ENCODE measurements at places on chromosomes 2 and 18.

DNA sequence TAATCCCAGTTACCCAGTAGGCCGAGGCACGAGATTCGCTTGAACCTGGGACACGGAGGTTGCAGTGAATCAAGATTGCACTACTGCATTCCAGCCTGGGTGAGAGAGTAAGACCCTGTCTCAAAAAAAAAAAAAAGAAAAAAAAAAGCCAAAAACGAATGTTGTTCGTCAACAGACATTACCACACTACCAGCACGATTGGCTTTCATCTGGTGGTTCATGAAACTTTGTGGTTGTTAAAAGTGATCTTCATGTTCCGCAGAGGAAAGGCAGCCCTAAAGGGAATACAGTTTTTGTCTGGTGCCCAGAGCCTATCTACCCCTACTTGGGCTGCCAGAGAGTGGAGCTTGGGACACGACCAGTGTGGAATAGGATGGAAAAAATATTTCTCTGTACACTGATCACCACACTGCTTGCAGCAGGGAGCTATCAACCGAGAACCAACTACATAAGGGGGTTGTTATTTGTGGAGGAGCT is 13.6 kb upstream of the CXCR4 start:
- H3K27me3 ChIP-seq = no peaks in the 10 kb centered on the region
- DNase-seq = no peak
- no peak overlapping the region for H3K4me3 ChIP-seq
- no peak overlapping the region for H3K27ac ChIP-seq
- H3K4me1 ChIP-seq = no peaks in the 10 kb centered on the region
- H3K36me3 ChIP-seq = no peaks in the 10 kb centered on the region

DNA sequence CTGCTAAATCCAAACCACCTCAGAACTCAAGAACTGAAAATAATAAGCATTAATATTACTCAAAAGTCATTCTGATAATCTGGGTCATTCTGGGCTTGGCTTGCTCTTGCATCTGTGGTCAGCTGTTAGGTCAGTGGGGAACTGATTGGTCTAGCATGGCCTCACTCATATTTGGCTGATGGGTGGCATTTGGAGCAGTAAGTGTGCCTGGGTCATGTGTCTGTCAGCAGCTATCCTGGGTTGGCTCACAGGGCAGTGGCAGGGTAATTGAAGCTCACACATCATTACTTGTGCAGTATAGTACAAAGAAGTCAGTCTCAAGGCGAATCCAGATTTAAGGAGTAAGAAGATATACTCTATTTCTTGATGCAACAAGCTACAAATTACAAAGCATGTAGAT is 9.6 kb downstream of the RPL37A start:
- no peak overlapping the region for H3K4me3 ChIP-seq
- 0 out of 2 replicates have a peak, but pooled peaks cover 3% of the 10 kb centered on the region for H3K4me1 ChIP-seq
- DNase-seq = no peak
- no peak overlapping the region for H3K27ac ChIP-seq
- H3K36me3 ChIP-seq = peaks cover 55% of the 10 kb centered on the region
- no peaks in the 10 kb centered on the region for H3K27me3 ChIP-seq

DNA sequence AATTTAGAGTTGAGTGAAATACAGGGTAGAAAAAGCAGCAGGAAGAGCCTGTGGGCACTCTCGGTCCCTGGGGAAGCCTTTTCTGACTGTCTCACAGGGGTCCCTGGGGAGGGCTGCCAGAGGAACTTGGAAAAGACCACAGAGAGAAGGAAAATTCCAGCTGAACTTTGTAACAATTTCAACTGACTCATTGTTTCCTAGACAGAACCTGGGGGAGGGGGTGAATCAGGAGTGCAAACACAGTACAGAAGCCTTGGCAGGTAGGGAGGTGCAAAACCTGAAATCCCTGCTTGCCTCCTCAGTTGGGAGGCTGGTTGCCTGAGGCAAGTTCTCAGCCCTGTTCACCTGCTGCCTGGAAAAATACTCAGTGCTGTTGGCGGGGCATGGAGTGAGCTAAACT is 106.8 kb downstream of the GRB14 start:
- H3K27ac ChIP-seq = no peak overlapping the region
- DNase-seq = no peak
- H3K36me3 ChIP-seq = no peaks in the 10 kb centered on the region
- no peaks in the 10 kb centered on the region for H3K4me1 ChIP-seq

- no peak for DNase-seq
- no peaks in the 10 kb centered on the region for H3K36me3 ChIP-seq
- H3K4me3 ChIP-seq = no peak overlapping the region
- H3K4me1 ChIP-seq = 0 out of 2 replicates have a peak, but pooled peaks cover 3% of the 10 kb centered on the region
- no peaks in the 10 kb centered on the region for H3K27me3 ChIP-seq
Measured at GRCh38 chr2:219798430-219798829, 171.0 kb downstream of the SLC4A3 start.

DNA sequence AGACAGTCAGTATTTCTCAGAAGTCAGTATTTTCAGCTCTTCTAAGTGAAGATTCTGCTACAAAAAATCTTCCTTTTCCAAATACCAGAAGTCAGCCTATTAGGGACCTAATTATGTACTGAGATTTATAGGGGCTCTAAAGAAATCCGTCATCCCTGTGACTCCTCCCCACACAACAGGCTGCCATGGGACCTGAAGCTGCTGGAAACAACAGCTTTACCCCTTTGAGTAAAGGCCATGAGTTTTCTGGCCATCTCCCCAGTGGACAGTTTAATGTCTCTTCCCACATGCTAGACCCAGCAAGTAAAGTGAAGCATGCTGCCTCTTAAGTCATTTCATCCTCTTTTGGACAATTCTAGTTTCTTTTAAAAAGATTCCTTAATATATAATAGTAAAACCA is 255.7 kb upstream of the ACVR2A start:
- no peaks in the 10 kb centered on the region for H3K27me3 ChIP-seq
- no peaks in the 10 kb centered on the region for H3K36me3 ChIP-seq
- H3K4me3 ChIP-seq = no peak overlapping the region
- no peaks in the 10 kb centered on the region for H3K4me1 ChIP-seq

DNA sequence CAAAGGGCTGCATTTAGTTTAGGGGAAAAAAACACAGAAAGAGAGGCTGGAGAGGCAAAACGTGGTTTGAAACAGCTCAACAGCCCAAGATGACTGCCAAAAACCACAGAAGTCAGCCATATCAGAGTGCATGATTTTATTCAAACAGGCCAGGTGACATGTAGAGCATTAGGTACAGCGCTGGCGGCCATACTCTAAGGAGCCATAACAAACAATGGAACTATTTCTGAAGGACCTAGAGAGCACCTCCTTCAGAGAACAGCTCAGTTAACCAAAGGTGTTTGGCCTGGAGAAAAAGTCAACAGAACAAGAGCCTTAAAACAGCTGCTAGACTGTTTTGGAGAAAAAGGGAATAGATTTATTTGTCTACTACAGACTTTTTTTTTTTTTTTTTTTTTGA is 2.6 kb downstream of the THADA start:
- H3K4me3 ChIP-seq = no peak overlapping the region
- no peak overlapping the region for H3K27ac ChIP-seq
- no peaks in the 10 kb centered on the region for H3K27me3 ChIP-seq
- H3K36me3 ChIP-seq = peaks cover 21% of the 10 kb centered on the region
- H3K4me1 ChIP-seq = peaks cover 18% of the 10 kb centered on the region

- H3K36me3 ChIP-seq = no peaks in the 10 kb centered on the region
- DNase-seq = peak; percentile 67
- peaks cover 29% of the 10 kb centered on the region for H3K4me1 ChIP-seq
- no peaks in the 10 kb centered on the region for H3K27me3 ChIP-seq
Measured at GRCh38 chr2:239257511-239257937, 143.3 kb downstream of the HDAC4 start.

GRCh38 chr2:16625201-16625729 is 40.4 kb downstream of the CYRIA start:
- DNase-seq = no peak
- no peaks in the 10 kb centered on the region for H3K4me1 ChIP-seq
- H3K27ac ChIP-seq = no peak overlapping the region
- no peak overlapping the region for H3K4me3 ChIP-seq

DNA sequence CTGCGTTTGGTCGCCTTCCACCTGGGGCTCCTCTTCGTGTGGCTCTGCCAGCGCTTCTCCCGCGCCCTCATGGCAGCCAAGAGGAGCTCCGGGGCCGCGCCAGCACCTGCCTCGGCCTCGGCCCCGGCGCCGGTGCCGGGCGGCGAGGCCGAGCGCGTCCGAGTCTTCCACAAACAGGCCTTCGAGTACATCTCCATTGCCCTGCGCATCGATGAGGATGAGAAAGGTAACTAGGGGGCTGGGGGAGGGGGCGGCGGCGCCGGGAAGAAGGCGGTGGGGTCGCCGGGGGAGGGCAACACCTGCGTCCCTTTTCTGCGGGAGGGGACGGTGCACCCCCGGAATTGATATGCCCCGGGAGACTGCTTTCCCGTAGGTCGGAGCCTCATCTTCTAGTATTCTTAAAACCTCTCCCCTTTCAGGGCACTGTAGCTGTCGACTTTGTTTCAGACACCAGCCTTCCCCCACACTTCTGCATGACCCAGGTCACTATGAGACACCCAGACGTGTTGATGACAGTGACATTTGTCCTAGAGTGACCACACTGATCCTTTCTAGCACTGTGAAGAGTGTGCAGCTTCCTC is 755 bp downstream of the SPAST start:
- H3K4me1 ChIP-seq = no peaks in the 10 kb centered on the region
- no peak overlapping the region for H3K27ac ChIP-seq
- H3K4me3 ChIP-seq = peak overlapping the region; percentile 71
- DNase-seq = peak; percentile 4
- H3K27me3 ChIP-seq = no peaks in the 10 kb centered on the region
- peaks cover 4% of the 10 kb centered on the region for H3K36me3 ChIP-seq

GRCh38 chr18:58800582-58800981 is 64.1 kb upstream of the ZNF532 start:
- peaks cover 6% of the 10 kb centered on the region for H3K4me1 ChIP-seq
- no peak overlapping the region for H3K27ac ChIP-seq
- no peaks in the 10 kb centered on the region for H3K36me3 ChIP-seq
- no peak for DNase-seq

DNA sequence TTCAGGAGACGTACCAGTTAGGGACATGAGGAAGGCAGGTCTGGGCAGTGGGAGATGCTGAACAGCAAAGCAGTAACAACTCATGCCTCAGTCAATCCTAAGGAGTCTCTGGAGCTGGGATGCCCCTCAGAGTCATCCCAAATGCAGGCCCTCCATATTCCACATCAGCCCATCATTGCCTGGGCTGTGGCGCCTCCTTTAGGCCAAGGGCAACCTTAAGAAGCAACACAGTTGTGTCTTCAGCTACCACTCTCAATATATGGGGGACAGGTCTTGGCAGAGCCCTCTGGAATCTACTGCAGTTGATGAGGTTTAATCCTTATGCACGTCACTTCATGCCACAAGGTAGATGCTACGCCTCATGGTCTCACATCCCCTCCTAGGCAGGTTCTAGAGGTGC is 682.0 kb upstream of the RAB6C start:
- no peak overlapping the region for H3K4me3 ChIP-seq
- no peaks in the 10 kb centered on the region for H3K36me3 ChIP-seq
- no peak for DNase-seq
- no peaks in the 10 kb centered on the region for H3K27me3 ChIP-seq
- H3K27ac ChIP-seq = no peak overlapping the region

DNA sequence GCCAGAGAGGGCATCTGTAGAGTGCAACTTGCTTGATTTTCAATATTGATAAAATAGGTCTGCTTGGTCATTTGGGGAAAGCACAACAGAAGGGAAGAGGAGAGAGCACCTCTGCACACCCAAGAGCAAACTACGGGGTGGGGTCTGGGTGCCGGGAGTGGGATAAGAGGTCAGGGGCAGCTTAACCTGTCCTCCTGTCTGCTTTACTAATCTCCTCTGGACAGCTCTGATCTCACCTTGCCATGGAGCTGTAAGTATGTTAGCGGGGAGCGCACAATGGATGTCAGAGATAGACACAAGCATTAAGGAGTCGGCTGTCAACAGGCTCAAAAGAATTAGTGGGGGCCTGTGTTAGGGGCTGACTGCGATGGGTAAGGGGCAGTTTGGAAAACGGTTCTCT is 328.7 kb downstream of the CYRIA start:
- H3K36me3 ChIP-seq = no peaks in the 10 kb centered on the region
- no peak overlapping the region for H3K27ac ChIP-seq
- no peak for DNase-seq
- H3K4me1 ChIP-seq = no peaks in the 10 kb centered on the region

- H3K27me3 ChIP-seq = no peaks in the 10 kb centered on the region
- peak overlapping the region; percentile 74 for H3K4me3 ChIP-seq
- H3K27ac ChIP-seq = peak overlapping the region; percentile 19
Measured at GRCh38 chr2:61017003-61017555, 441 bp upstream of the PEX13 start.

DNA sequence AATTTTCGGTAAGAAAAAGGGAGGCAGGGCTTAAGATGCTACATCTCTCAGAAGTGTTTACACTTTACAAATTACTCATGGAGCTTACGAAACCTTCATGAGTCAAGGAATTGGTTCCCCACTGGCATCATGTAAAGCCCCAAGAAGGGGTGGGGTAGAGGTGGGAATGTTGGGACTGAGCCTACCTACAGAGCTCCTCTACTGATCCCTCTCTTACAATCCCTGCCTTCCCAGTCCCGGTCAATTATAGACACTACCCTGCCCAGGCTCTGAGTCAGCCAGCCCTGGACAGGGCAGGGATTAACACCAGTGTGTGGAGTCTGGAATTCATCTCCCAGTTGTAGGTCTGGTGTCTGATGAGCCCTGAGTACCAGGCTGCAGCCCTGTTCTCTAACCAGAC is 248.9 kb downstream of the PAX3 start:
- no peak overlapping the region for H3K27ac ChIP-seq
- no peak for DNase-seq
- peaks cover 13% of the 10 kb centered on the region for H3K27me3 ChIP-seq
- no peak overlapping the region for H3K4me3 ChIP-seq
- H3K36me3 ChIP-seq = no peaks in the 10 kb centered on the region
- H3K4me1 ChIP-seq = no peaks in the 10 kb centered on the region

- no peak for DNase-seq
- H3K4me1 ChIP-seq = peaks cover 16% of the 10 kb centered on the region
- no peak overlapping the region for H3K27ac ChIP-seq
- no peak overlapping the region for H3K4me3 ChIP-seq
- H3K36me3 ChIP-seq = peaks cover 12% of the 10 kb centered on the region
Measured at GRCh38 chr2:162198239-162198638, 45.0 kb downstream of the FAP start.

GRCh38 chr2:1745171-1746023 is 1.1 kb upstream of the PXDN start:
- H3K4me3 ChIP-seq = peak overlapping the region; percentile 95
- peaks cover 59% of the 10 kb centered on the region for H3K4me1 ChIP-seq
- peaks cover 14% of the 10 kb centered on the region for H3K36me3 ChIP-seq
- DNase-seq = no peak
- no peaks in the 10 kb centered on the region for H3K27me3 ChIP-seq

DNA sequence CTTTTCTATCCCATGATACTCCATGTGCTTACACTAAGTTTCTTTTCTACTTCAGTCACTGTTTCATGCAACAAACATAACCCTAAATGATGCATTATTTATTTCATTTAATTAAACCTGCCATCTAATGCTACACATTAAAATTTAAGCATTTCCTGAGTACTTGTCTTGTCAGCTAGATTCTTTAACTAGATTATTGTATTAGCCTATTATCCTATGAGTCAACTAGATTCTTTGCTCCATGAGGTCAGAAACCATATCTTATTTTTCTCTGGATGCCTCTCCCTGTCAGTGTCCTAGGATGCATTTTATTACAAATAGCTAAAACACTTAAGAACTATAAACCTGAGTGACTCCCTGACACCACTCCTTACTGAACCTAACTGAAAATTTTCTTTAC is 652.4 kb downstream of the SLC4A3 start:
- H3K4me1 ChIP-seq = peaks cover 26% of the 10 kb centered on the region
- no peak overlapping the region for H3K4me3 ChIP-seq
- peak; percentile 4 for DNase-seq

GRCh38 chr2:9261231-9261883 is 54.7 kb downstream of the ASAP2 start:
- no peaks in the 10 kb centered on the region for H3K36me3 ChIP-seq
- no peak overlapping the region for H3K4me3 ChIP-seq
- H3K4me1 ChIP-seq = peaks cover 35% of the 10 kb centered on the region
- no peak for DNase-seq
- H3K27ac ChIP-seq = no peak overlapping the region
- no peaks in the 10 kb centered on the region for H3K27me3 ChIP-seq

Measured in SJSA1 (cell line).